Activated naive CD4-positive, alpha-beta T cell (primary cell): ENCODE measurements at places on chromosomes 11 and 22.

GRCh38 chr11:126515501-126515900, 160.0 kb downstream of the ST3GAL4 start:
- DNase-seq = no peak

- no peak for DNase-seq
These were observed 280.7 kb downstream of the TTC28 start for GRCh38 chr22:28398981-28399380.

DNA sequence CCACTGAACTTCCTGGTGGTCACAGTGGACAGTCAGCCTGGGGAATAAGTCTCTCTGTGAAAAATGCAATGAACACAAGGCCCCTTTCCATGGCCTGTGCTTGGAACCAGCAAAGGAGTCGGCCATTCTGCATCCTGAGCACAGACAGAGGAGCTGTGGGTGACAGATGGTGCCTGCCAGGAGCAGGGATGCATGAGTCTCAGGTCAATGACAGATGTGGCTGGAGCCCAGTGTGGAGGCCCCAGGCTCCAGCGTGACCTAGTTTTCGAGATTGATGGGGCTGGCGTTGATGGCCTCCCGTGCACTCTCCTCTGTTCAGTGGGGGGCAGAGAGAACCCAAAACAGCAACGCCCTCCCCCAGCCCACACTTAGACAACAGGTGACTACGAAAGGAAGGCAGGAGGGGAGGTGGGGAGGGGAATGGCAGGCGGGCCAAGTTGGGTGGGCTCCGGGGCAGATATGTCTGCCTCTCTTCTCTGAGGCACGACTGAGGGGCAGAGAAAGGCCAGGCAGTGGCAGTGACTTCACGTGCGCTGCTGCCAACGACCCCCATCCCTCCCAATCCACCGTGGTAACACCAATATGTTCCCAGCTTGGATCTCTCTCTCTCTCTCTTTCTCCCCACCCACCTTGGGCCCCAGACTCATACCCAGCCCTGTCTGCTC, 34.4 kb upstream of the CD5 start:
- DNase-seq = no peak

GRCh38 chr22:22546490-22546889, 12.6 kb downstream of the PRAME start:
- no peak for DNase-seq

GRCh38 chr11:73117071-73117470, 25.0 kb downstream of the FCHSD2 start:
- DNase-seq = no peak

- DNase-seq = no peak
These were observed 478.8 kb upstream of the RAG2 start for GRCh38 chr11:37076866-37077265.

DNA sequence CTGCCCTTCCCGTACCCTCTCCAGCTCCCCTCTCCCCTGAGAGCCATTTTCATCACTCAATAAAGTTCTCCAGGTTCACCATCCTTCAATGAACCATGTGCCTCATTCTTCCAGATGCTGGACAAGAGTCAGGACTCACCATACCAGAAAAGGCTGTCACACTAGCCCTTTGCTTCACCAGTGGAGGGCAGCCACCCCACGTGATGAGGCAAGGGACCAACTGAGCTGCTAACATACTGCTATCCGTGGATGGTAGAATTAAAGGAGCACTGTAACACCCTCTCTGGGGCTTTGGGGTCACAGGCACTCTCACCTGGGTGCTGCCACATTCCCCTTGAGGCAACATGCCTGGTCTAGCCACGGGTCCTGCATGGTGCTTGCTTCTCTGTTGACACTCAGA, 13.1 kb upstream of the OR5I1 start:
- no peak for DNase-seq

DNA sequence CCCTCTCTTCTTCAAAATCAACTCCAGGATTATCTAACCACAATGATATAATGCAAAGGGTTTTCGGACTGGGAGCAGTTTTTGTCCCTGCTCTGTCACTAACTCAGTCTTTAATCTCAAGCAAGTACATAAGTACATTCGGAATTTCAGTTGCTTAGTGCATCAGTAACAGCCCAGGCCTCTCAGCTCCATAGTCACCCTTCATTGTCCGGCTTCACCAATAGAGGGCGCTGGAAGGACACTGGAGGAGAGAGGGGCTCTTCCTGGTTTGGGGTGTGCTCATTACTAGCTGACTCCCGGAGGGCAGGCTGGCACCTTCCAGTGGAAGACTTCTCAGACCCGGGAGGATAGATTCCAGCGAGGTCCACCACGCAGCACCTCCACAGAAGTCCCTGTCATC, 90.4 kb upstream of the PDGFD start:
- DNase-seq = no peak
